ENCODE measurements at places on chromosomes 2 and 18.

- DNase-seq = no peak
These were observed 8.7 kb upstream of the TEX261 start for GRCh38 chr2:71003396-71003795.

DNA sequence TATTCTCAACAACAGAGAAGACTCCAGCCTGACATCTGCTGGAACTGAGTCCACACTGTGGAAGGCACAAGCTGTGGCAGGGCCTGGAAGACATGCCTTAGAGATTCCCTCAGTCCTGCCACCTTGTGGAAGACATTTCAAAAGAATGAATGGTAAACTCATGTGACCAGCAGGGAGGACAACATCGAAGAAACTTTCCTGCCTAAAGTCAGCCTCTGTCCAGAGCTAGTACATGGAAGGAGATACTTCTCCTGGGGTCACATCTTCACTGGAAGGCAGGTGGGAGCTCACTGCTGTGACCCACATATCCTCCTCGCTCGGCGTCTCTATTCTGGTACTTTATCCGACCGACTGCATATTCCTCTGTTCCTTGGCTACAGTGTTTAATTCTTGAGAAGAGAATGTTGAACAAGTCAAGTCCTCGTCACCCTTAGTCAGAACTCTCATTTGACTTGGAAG, 59.5 kb downstream of the PUM2 start:
- DNase-seq = peak; percentile 63

GRCh38 chr2:2904721-2905350, 472.8 kb downstream of the EIPR1 start:
- no peak for DNase-seq

GRCh38 chr2:203578759-203579643, 43.9 kb upstream of the RAPH1 start:
- no peak for DNase-seq

- DNase-seq = no peak
These were observed 64.8 kb downstream of the COX7A2L start for GRCh38 chr2:42296226-42296625.

- DNase-seq = no peak
These were observed 652 bp downstream of the GPC1 start for GRCh38 chr2:240435948-240436682.

GRCh38 chr2:32418778-32419177, 62.0 kb downstream of the BIRC6 start:
- no peak for DNase-seq

DNA sequence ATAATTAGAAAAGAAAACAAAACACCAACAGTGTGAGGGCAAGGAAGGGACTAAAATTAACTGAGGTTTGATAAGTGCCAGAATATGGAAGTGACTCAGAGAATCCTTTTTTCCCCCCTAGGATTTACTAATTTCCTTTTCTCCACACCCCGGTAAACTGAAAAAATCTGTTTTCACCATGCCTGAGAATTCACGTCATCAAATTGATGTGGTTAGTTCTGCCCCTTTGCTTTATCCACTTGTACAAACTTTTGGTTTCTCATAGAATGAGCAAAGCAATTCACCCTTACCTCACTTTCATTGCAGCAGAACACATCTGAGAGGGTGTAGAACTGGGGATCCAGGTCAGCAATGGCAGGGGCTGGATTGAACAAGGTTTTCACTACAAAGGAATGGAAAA, 57.8 kb downstream of the RBKS start:
- DNase-seq = peak; percentile 57

DNA sequence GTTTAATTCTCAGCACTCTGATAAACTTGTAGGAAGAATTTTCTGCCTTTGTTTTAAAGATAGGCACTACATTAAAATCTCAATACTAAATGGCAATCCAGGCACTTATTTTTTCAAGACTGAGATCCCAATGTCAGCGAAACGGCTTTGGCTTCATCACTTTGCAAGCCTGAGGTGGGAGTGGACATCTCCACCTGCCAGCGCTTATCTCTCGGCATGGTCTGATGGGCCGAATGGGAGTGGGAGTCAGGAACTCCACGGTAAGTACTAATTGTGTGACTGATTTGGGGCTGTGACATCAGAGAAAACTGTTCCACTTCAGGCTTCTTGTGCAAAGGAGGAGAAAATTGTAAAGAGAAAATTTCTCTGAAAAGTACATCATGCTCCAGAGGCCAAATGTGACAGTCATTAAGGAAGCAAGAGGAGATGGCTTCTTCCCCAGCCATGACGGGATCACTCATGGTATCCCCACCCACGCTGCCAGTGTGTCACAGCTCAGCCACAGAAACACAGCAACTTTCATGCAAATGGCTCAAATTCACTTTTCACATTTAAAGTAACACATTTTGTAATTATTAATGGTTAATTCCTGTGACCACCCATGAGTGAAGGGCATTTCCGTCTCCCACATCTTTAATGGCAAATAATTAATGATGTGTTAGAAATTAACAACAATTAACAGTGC, 385.5 kb upstream of the HNRNPA3 start:
- no peak for DNase-seq

DNA sequence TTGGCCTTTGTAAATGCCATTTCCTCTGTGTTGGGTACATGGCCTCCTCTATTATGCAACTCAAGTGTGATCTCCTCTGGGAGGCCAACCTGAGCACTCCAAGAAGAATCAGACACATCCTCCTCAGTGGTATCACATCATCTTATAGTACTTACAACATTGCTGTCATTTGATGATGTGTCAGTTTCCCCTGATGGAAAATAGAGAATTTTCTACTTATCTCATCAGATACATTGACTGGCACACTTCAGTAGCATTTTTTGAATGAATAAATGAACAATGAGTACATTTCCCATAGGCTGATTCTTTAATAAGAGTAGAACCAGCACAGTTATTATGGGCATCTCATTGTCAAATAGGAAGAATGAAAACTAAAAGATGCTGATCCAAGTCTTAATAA, 86.6 kb upstream of the NXPH2 start:
- DNase-seq = no peak

GRCh38 chr2:172095905-172096625, 6.6 kb downstream of the DLX2 start:
- no peak for DNase-seq

- DNase-seq = no peak
These were observed 212.0 kb downstream of the CPS1 start for GRCh38 chr2:210768329-210768910.

- DNase-seq = no peak
These were observed 18.9 kb downstream of the PIK3C3 start for GRCh38 chr18:41973983-41974382.

- no peak for DNase-seq
These were observed 23.7 kb upstream of the ACKR3 start for GRCh38 chr2:236545814-236546480.

DNA sequence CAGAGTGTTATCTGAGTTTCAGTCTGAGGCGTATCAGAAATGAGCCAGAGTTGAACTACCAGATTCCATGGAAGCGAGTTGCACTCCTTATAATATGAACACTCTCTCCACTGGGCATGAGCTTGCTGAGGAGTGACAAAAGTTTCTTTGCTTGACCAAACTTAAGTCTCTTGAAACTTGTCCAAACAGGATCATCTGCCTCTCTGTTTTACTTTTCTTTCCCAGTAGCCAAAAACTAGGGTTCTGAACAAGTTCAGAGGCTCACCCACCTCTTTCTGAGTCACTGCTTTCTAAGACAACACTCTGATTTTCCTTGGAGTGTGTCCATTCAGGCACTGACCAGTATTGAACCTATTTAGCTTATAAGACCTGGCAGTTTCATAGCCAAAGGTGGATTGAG, 233.2 kb upstream of the TCF4 start:
- DNase-seq = no peak

DNA sequence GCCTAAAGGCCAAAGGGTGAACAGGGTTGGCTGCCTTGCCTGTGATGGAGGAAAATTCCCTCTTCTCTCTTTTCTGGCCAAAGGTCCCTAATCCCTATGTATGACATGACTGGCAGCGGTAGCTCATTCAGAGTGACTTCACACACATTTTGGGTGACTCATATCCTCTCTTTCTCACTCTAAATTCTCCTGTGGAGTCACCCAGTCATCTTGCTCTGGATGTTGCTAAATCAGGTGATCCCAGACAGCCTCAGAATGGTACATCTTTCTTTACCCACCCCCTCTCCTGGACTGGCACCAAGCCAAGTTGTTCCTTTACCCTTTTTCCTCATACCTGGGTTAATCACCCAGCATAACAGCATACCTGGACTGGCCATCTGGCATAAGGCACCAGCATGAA, 77.2 kb downstream of the NEURL3 start:
- DNase-seq = peak; percentile 36

DNA sequence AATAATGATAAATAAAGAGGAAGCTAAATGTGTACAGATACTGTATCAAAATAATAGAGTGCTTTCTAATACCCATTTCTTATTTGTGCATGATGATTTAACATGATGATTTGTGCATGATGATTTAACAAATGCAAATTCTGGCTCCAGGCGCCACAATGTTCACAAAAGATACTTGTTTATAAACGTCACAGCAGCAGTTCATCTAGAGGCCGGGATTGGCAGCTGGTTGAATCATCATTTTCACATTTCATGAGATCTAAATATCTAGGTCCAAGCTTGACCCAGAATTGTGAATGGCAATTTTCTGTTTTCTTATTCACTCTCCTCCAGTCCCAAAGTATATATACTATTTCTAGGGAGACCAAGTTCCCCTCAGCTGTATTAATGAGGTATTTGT, 322.0 kb downstream of the SUCLG1 start:
- no peak for DNase-seq

GRCh38 chr2:143802242-143802641, 673.0 kb downstream of the ARHGAP15 start:
- DNase-seq = no peak

GRCh38 chr2:182077448-182078142, 91.9 kb downstream of the PPP1R1C start:
- DNase-seq = peak; percentile 64

GRCh38 chr18:70234667-70235459, 29.4 kb upstream of the RTTN start:
- peak; percentile 61 for DNase-seq

- DNase-seq = no peak
These were observed 1.9 kb downstream of the PSMA8 start for GRCh38 chr18:26135548-26135947.

DNA sequence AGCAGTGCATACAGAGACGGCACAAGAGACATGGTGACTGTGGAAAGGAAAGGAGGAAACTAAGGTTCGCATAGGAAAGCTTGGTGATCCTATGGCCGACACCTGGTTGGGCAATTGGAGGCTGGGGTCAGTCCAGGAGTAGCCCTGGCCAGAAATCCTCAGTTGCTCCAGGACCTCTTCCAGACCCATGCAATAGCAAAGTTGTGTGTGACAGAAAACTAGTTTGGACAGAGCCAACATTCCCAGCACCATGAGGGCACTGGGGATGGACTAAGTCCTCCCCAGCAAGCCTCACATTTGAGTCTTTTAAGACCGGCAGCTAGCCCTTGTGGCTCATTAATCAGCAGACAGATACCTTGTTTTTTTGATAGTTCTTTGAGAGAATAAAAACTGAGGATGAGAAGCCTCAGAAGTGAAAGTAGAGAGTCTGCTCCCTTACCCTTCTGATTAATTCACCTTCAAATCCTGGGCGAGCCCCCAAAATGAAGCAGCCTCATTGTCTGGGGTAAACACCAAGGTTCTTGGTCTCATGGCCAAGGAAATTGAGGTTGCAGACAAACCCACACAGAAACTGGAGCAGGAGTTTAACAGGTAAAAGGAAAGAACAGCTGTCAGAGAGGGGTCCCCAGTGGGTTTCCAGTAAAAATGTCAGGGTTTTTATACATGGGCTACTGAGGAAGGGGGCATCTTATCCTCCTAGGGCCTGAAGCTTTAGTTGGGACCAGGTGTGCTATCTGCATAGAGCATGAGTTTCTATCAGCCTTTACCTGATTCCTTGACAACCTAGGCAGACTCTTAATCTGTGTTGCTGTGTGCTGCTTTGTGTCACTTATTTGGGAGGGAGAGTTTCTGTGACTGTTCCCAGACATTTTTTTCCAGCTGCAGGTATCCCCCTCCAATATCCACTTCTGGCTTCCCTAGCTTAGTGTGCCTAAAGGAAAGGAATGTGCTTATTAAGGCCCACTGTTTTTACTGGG, 39.1 kb downstream of the STK17B start:
- no peak for DNase-seq

DNA sequence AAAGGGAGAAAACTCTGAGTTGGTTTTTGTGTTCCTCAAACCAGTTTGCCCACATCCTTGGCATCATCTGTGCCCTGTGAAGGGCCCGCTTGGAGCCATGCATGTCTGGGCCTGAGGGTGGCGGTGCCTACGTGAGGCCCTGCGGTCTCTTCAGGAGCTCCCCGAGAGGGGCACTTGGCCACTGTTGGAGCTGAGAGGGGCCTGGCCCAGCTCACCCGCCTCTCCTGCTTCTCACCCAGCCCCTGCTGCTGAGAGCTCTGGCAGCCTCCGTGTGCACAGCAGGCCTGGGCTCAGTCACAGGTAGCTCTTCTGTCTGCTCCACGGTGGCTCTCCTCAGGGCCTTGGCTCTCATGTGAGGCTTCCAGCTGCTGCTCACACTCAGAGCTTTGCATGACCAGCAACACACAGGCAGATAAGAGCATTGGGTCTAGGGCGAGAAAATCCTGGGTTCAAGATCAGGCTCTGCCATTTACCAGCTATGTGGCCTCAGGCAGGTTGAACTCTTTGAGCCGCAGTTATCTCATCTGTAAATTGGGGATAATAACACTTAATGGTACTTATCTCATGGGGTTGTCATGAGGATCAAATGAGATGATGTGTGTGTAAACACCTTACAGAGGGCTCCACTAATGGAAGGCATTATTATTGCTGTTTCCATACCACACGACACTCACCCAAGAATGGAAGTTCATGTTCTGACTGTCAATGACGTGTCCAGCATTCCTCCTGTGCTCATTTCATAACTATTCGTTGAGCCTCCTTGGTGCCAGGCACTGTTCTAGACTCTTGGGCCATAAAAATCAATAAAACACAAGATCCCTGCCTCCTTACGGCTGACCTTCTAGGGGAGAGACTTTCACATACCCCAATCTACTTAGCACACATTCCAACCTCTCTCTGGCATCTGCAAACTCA, 41.6 kb upstream of the PLB1 start:
- no peak for DNase-seq

DNA sequence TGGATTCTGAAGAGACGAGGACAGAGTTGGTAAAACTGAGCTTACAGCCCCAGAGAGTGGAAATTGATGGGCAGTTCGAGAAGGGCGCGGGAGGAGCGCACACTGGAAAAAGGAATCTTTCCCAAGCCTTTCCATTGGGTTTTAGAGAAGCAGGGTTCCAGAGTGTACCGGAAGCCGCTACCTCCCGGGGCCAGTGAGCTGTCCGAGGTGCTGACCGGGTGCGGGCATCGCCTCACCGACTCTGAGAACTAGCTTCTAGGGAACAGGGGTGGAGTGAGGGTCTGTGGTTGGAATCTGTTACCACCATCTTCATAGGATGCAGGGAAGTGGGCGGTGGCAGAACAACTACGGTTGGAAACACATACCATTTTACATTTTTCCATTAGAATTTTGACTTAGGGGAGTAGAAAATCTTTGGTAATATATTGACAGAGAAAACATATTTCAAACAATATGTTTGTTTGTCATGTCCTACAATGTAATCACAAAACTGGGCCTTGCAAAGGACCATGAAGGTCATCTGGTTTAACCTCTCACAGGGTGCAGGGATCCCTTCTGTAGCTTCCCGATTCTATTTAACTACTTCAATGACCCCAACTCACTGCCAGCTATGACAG, 724 bp downstream of the NMS start:
- no peak for DNase-seq

Data from GM04504 (cell line).